Suprapubic skin (tissue), 4 donors: ENCODE measurements at places on chromosomes 5 and 9.

DNA sequence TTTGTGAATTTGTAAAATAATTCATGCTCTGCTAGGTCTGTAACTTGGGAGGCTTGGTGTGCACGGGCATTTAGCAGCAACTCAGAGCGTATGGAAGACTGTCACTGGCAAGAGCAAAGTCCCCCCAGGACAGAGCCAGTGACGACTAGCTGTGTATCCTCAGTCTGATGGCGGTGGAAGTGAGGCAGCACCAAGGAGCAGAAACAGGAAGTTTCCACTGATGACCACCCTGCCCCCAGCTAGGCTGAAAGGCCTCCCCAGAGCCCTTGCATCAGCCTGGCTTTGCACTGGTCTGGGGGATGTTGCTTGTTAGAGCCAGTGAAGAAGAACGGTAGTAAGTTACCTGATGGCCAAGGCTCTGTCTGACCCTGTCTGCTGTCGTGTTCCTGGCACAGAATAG is 66.8 kb upstream of the ABL1 start:
- DNase-seq, result no peak

DNA sequence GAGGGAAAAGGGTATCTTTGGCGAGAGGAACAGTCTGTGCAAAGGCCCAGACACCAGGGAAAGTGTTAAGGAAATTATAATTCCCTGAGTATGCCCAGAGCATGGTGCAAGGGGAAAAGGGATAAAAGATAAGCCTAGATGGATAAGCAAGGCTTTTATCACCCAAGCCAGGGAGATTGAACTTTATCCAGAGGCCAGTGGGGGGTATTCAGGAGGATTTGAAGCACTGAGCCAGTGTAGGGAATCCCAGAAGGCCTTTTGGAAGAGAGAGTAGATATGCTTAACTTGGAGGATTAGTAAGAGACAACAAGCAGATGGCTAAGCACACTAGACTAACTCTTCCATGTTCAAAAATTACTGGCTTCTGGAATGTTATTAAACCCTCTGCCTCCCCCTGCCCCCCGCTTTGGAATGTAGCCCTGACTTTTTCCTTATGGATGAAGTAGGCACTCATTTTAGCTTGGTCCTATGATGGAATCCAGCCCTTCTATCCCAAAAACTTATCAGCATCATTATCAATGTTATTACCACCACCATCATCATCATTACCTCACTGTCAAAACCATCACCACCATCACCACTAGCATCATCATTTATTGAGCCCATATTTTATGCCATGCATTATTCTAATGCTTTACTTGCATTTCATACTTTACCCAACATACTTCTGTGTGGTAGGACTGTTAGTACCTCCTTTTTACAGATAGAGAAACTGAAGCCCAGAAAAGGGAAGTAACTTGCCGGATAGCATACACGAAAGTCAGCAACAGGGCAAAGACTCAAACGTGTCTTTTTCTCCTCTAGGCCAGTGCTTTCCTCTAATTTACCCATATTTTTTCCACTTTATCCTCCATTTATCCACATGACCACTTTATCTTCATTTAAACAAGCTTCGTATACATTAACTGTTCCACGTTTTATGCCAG is 237.0 kb downstream of the PAPPA start:
- DNase-seq, result no peak

- no peak for DNase-seq
These were observed 41.3 kb downstream of the CFAP77 start for GRCh38 chr9:132451276-132451675.

DNA sequence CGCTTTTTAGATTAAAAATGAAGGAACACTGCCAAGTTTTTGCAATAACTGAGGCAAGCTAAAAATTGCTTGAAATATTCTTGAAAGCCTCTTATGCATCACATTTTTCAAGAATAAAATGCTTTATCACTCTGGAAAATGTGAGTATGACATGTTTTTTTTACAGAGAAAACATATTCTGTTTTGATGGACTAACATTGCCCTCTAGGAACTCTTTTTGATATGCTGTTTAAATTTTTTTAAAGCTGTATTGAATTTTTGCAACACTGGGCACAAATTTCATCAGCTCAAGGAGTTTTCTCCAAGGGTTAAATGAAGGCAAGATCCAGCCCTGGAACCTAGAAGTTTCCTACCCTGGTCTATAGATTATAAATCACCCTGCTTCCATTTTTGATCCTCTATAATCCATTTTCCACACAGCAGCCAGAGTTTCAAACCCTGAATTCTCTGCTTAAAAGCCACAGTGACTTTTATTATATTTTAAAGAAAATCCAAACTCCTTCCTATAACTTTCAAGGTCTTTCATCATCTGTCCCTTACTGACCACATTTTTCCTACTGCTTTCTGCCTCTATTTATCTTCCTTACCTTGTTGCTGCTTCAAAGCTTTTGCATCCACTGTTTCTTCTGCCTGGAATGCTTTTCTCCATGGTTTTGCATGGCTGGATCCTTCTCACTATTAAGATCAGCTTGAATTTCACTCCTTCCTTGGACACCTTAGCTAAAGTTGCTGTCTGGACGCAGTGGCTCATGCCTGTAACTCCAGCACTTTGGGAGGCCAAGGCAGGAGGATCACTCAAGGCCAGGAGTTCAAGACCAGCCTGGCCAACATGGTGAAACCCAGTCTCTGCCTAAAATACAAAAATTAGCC is 60.9 kb downstream of the IL31RA start:
- DNase-seq, result no peak

DNA sequence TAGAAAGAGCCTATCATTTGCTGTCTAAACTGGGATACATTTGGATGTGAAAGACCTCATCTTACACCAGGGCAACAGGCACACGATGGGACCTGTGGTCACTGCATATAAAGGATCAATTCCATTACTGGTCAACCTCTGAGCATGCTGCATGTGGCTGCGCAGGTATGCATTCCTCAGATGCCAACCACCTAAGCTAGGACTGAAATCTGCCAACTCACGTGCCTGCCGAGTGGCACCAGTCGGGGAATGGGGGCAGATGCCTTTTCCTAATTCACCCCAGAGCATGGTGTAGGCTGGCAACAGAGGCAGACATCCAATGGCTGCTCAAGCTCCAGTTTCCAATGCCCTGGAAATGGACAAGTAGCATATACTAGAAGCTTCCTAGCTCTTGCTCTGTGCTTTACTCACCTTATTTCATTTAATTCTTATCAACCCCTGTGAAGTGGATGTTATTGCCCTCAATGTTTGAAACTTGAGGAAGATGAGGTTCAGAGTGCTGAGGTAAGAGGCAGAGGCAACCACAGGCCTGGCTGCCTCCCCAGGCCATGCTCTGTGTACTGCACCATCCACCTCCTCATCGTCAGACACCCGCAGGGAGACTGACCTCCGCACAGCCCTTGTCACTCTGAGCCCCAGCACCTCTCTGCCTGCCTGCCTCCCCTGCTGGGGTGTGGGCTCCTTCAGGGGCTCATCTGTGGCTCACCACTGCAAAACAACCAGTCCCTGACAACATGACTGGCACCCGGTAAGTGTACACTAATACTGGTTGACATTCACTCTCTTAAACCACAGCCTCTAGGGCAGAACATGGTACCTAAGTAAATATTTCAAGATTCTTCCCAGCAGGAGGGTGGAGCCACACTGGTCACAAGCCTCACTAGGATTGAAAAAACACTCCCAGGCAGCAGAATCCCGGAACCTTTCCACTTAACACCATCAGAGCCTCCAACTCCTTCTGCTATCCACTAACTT is 228.5 kb downstream of the CRB2 start:
- DNase-seq, result no peak

DNA sequence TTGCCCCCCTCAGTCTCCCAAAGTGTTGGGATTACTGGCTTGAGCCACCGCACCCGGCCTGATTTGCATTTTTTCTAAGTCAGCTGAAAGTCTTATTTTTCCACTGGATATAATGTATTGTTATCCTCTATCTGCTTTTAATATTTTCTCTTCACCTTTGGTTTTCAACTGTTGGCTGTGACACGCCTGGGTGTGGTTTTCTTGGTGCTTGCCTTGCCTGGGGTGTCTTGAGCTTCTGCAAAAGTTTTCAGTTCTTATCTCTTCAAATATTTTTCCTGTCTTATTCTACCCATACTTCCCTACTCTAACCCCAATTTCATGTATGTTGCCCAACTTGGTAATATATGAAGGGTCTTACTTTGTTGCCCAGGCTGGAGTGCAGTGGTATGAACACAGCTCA is 4.3 kb upstream of the MXD3 start:
- DNase-seq, result no peak

DNA sequence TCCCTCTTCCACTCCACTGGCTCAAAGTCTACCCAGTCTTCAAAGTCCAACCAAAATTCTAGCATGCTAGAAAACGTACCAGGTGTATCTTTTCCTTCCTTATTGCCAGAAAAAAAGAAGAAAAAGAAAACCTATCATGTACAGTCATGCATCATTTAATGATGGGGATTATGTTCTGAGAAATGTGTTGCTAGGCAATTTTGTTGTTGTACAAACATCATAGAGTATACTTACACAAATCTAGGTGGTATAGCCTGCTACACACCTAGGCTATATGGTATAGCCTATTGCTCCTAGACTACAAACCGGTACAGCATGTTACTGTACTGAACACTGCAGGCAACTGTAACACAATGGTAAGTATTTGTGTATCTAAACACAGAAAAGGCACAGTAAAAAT is 104.8 kb downstream of the SREK1 start:
- no peak for DNase-seq

DNA sequence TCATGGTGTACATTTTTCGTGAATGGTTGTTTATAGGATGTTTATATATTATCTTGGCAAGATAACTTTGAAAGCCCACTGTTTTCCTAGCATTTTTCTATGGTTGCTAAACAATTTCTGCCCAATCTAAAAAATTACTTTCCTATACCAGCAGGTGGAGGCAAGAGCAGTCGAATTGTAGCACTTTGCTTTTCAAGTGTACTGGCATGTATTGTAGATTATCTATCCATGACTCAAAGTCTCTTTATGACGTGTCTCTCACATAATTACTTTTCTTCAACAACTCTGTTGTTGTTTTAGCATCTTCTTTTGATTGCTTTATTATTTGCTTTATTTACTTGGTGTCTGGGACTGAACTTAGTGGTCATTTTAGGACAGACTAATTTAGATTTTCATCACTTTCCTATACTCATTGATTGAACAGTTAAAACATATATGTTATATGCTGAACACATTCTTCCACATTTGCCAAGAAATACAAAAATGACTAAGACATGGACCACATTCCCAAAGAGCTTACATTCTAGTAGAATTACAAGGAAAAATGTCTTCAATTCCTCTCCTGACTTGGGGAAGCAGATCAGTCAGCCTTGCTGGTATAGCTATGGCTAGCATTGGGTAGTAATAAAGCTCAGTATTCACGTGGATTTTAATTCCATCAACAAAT is 20.7 kb downstream of the NLN start:
- DNase-seq, result no peak

DNA sequence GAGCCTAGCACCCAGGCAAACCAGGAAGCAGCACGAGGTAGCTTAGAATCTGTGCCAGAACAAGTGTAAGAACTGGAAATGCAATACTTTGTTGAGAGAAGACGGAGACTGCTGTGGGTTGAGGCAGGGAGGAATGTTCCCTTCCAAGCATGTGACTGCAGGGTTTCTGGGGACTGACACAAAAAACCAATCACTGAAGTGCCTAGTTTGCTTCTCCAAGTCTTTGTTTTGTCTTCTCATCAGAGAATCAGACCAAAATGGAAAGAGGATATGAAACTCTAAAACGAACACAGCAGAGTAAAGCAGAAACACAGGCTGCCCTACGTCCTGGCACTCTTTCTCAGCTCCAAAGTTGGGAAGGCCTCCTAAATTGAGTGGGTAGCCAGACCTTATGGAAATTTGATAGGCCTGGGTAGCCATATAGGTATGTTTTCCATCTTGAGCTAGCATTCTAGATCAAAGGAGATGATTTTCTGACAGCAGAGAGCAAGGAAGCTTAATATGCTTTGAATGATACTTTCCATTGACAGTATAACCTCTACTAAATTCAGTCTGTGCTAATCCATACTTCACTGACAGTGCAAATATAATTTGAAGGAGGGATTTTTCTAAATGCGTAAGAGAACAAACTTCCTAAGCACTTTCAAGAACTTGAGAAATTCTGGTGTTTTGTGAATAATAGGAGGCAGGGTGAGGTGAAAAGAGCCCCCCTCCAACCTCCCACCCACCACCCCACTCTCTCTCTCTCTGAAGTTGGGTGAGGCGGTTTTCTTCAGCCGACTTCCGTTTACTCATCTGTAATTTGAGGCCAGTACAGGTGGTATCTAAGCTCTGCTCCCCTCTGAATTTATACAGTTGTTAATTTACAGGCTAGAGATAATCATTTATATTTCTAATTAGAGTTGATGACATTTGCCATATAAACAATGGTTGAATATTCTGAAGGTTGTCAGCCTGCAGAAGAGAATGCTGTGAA is 5.5 kb downstream of the ADRB2 start:
- DNase-seq, result no peak
